ENCODE measurements at places on chromosomes 4 and X. TPM values are rescaled to one million over a fixed set of nuclear protein-coding genes. Genes with fewer than 3 reads are reported as not detected.

Gene PNMA6A
- total RNA-seq, result 6.9 TPM

Gene CENPI
- total RNA-seq, result 15.0 TPM

Gene TLR1
- 0.25 TPM for total RNA-seq

Gene FAM9B
- total RNA-seq, result 1.9 TPM

Gene USP26
- total RNA-seq, result 0.20 TPM

Gene GRID2
- total RNA-seq, result not detected

Gene INTU
- 4.2 TPM for total RNA-seq

Measured in K562 (cell line).